ENCODE measurements at places on chromosomes 4 and X.

- no peak for DNase-seq
These were observed 93.4 kb downstream of the TENT5D start for GRCh38 chrX:80513625-80514024.

- DNase-seq, result no peak
These were observed 8.8 kb downstream of the ANKRD37 start for GRCh38 chr4:185405296-185405999.

DNA sequence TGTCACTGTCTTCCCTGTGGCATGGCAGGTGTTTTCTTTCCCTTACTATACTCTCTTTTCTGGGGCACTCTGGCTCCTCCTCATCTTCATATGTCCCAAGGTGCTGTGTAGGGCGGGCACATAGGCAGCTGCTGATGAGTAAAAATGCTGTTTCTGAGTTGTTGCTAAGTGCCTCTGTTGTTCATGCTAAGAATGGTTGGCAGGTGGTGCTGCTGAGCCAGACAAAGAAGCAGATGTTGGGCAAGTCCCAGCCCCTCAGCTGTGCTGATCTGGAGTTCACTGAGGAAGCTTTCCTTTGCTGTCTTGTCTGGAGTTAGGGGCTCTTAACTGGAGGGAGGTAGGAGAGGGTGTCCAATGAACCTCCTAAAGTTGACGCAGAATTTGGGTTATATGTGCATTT lies 40.6 kb downstream of the HADH start:
- peak; percentile 18 for DNase-seq

DNA sequence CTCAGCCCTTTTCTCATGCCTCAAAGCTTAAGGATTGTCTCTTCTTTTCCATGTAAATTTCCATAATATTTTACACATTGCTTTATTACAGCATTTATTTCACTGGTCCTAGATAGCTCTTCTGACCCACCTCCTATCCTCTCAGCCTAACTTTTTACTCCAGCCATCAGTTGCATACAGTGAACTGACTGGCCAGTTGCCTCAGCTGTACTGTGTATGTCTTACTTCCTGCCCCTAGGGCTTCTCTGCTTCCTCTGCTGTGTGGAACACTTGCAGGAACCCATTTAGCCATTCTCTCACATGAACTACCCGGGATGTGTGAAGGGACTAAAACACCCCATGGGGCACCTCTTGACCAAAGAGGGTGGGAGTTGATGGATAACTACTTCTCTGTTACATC lies 18.0 kb downstream of the C4orf33 start:
- DNase-seq, result no peak

DNA sequence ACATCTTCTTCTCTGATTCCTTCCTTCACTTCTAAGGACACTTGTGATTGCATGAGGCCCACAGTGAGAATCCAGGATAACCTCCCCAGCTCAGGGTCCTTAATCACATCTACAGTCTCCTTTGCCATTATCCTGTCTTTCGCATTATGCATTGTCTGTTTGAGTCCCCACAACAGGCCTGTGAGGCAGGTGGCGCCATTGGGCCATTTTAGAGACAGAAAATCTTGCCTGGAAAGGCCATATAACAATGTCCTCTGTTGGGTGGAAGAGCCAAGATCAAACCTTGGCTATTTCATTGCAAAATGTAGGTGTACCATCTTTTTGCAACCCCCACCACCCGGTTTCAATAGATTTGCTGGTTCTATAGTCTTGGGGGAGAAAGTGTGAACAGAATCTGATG lies 11.8 kb upstream of the DCUN1D4 start:
- peak; percentile 55 for DNase-seq

DNA sequence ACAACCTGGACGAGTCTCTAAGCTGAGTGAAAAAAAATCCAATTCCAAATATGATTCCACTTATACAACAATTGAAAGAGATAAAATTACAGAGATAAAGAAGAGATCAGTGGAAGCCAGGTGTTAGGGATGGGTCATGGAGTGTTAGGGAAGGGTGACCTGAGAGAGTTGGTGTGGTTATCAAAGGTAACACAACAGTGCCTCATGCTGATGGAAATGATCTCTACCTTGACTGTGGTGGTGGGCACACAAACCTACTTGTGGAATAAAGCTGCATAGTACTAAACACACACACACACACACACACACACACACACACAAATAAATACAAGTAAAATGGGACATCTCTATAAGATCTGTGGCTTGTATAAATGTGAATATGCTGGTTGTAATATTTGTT lies 26.0 kb downstream of the BEND2 start:
- no peak for DNase-seq

DNA sequence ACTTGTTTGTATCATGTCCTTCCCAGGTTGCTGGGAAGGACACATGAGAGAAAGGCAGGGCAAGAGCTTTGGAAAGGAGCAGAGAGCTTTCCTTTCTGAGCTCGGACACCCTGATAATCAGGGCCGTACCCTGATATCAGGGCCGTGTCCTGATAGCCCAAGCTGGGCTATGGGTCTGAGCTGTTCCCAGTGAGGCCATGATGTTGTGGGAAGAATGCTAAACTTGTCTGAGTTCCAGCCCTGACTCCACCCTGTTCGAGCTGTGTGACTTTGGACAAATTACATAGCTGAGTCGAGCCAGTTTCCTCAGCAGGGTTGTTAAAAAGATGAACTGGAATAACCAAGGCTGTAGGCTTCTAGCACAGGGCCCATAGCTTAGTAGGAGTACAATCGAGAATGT lies 3.3 kb upstream of the CXCR3 start:
- DNase-seq, result no peak

GRCh38 chrX:13662355-13662791 lies 9.4 kb downstream of the TCEANC start:
- DNase-seq, result no peak

- peak; percentile 15 for DNase-seq
These were observed 763.8 kb upstream of the AADAT start for GRCh38 chr4:170853422-170854021.

- no peak for DNase-seq
These were observed 68.6 kb downstream of the RXFP1 start for GRCh38 chr4:158590306-158590705.

GRCh38 chr4:7014815-7015214 lies 28.4 kb upstream of the TADA2B start:
- DNase-seq, result no peak

DNA sequence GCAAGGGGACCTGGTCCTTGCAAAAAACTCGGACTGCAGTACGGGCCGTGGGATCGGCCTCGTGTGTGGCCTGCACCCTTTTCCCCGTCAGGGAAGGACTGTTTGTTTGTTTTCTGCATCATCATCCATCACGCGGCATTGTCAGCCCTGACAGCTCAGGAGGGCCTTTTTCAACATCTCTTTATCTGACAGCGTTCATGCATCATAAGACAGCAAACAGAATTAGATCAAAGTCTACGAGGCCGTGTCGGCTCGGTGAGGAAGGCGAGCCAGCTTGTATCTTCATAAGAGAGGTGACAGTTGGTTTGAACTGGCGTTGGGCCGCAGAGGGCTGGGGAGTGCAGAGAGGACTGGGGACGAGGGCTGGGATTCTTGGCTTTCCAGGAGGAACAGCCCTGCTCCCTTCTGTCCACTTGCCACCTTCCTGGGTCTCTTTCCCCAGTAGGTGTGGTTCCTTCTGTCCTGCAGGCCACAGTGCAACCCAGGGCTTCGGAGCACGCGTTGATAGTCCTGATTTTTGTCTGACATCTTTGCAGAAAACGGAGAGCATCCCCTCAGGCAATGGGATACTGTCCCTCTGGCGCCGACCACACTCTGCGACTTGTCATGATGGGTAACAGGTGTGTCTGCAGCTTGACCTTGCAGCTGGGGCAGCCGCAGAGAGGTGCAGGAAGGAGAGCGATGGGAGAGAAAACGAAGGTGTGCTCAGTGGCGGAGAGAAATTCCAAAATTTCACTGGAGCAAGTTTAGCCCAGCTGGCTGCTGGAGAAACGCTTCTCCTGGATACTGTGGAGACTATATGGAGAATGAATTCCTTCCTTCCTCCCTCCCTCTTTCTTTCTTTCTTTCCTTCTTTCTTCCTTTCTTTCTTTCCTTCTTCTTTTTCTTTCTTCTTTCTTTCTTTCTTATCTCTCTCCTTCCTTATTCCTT lies 104.0 kb upstream of the SHOX start:
- DNase-seq, result peak; percentile 2

DNA sequence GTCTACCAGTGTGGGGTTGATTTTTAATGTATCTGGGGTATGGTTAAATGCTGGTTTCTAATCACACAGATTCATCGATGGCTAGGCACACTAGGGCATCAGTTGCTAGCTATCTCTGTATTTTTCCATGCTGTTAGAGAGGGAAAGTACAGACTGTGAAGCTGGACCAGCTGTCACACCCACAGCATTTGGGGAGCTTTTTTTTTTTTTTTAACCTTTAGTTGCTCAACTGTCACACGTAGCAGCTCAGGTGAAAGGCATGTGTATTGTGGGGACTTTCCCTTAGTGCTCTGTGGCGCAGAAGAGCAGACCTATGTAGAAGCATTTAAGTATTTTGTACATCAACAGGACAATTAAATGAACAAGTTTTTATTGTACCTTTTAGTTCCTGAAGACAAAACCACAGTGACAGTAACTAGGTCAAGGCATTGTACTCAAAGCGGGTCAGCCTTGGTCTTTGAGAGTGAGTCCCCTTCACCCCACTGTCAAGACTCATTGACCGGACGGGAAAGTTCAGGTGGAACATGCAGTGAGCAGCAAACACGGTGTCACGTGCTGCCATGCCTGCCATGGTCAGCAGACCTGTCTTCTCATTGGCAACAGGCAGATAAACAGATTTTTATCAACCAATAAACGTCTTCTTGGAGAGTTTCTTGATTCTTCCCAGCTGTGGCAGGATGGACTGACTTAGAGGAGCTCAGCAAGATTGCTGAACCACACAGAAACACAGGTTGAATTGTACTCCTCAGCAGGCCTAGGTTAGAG lies 65.3 kb downstream of the CASP3 start:
- DNase-seq, result no peak

GRCh38 chrX:750263-750662 lies 119.7 kb downstream of the SHOX start:
- DNase-seq, result no peak

DNA sequence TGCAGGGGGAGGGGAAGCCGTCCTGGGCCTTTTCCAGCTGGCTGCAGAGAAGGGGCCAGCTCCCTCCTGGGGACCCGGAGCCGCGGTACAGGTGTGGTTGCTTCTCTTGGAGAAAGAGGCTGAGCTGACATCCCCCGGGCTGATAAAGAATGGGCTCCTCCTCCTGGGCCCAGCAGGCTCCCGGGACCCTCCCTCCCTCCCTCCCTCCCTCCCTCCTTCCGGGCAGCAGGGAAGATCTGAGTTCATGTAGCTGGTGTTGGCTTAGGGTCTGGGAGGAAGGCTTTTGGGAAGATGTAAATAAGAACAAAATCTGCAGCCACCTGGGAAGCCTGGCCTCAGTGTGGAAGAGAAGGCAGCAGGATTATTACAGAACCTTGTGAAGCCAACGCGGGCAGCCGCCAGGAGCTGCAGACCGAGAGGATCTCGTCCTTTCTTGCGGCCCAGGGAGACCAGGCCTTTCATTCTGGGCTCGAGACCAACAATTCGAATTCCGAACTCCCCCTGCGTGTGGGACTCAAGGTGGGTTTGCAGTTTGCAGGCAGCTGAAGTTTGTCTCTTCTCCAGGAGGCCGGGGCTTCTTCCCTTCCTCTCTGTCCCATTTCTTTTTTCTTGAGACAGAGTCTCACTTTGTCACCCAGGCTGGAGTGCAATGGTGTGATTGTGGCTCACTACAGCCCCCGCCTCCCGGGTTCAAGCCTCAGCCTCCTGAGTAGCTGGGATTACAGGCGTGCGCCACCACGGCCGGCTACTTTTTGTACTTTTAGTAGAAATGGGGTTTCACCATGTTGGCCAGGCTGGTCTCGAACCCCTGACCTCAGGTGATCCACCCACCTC lies at the start of gene PLCXD1:
TSS of gene PLCXD1 (plus strand) at position 216 of the 834 bp plus-strand sequence. CDS start 2,807 bp downstream, outside the sequence.
- peak; percentile 78 for DNase-seq

GRCh38 chr4:87947381-87948160 lies 27.9 kb upstream of the SPP1 start:
- DNase-seq, result no peak

- no peak for DNase-seq
These were observed 65.8 kb downstream of the ARHGEF6 start for GRCh38 chrX:136714626-136715599.

GRCh38 chrX:136147976-136148375 lies 643 bp downstream of the FHL1 start:
- DNase-seq, result no peak

DNA sequence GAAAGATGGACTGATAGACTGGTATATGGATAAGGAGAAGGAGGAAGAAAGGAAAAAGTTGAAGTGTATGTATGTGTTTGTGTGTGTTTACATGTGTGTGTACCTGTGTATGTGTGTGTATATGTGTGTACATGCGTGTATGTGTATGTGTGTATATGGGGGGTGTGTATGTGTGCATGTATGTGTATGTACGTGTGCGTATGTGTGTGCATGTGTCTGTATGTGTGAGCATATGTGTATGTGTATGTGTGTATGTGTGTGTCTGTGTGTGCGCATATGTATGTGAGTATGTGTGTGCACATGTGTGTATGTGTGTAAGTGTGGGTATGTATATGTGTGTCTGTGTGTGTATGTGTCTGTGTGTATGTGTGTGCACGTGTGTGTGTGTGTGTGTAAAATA lies 101.5 kb upstream of the KLHL13 start:
- no peak for DNase-seq

GRCh38 chrX:2501559-2502102 lies 855 bp upstream of the DHRSX start:
- no peak for DNase-seq

DNA sequence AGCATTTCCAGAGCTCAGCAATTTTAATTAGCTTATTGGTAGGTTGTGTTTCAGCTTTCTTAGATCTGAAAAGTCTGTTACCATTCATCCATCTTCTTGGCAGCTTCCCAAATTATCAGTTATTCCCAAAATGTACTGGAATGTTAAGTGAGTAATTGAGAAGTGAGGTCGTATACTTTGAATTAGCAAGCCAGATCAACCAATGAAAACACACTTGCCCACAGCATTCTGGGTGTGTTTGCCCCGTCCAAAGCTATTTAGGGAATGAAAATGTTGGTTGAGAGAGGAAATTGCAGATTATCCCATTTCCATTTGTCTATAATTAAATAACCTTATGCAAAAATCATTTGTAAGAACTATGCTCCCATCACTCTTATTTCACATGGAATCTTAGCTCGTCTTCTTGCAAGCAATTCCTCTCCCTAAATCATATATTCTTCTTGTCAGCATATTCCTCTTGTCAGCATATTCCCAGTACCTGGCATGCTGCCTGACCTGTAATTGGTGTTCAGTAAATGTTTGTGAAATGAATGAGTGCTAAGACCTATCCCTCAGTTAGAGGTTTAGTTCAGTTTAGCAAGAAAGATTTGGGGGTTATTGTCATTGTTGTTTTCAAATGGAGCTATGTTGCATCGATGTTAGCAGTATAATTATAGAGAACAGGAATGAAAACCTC lies 23.3 kb upstream of the ANTXR2 start:
- no peak for DNase-seq

DNA sequence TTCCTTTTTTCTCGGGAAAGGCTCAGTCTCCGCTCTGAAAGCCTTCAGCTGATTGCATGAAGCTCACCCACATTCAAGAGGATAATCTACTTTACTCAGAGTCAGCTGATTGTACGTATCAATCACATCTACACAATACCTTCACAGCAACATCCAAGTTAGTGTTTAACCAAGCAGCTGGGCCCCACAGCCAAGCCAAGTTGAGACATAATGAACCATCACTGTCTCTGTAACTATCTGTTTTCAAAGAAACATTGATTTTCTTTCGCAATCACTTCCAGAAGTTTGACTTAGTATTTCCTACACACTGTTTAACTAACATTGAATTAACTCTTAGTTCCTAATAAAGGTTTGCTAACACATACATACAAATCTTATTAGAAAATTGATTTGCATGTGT lies 40.3 kb downstream of the RWDD4 start:
- no peak for DNase-seq

Measured in cerebellar cortex (tissue), 1 donor.